Right atrium auricular region (tissue), 2 donors: ENCODE measurements at places on chromosomes 7 and 10. TPM values are rescaled to one million over a fixed set of nuclear protein-coding genes. Genes with fewer than 3 reads are reported as not detected.

GRCh38 chr7:2882111-2882510, 38.0 kb upstream of the GNA12 start:
- H3K4me1 ChIP-seq, result no peaks in the 10 kb centered on the region
- no peak overlapping the region for H3K27ac ChIP-seq
- H3K4me3 ChIP-seq, result no peak overlapping the region
- H3K36me3 ChIP-seq, result no peaks in the 10 kb centered on the region

DNA sequence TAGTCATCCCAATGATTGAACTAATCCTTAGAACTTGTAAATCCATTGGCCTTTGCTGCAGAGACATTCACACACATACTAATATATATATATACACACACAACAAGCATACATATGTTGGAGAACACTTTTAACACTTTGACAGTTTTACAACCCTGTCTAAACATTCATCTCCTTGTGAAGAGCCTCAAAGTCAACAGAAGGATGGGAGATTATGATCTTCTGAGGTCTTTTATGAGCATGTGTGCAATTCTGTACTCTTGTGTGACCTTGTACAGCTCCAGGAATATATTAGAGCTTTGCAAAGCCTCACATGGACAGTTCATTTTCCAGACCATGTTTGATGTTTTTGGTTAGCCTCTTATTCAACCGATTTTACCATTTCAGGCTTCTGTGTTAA, 589.0 kb downstream of the NXPH1 start:
- no peak overlapping the region for H3K27ac ChIP-seq
- H3K27me3 ChIP-seq, result no peaks in the 10 kb centered on the region
- H3K4me1 ChIP-seq, result no peaks in the 10 kb centered on the region
- no peak overlapping the region for H3K4me3 ChIP-seq
- DNase-seq, result no peak

DNA sequence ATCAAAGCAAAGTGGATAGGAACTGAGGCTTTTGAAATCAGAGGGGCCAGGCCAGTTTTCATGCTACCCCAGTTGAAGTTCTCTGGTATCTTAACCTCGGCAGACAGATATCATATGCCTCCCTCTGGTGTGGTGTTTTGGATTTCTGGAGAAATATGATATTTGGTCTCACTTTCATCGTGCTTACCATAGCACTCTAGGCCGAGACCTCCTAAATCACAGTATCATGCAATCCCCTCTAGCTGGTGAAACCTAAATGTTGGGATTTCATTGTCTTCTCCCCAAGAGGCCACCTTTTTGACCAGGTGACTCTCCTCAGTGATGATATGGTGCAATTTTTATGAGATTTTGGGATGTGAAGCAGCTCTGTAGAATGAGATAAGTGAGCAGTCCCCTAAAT, 183.5 kb downstream of the CREB5 start:
- DNase-seq, result no peak
- no peaks in the 10 kb centered on the region for H3K4me1 ChIP-seq
- no peaks in the 10 kb centered on the region for H3K27me3 ChIP-seq
- H3K4me3 ChIP-seq, result no peak overlapping the region
- no peaks in the 10 kb centered on the region for H3K36me3 ChIP-seq

- H3K27me3 ChIP-seq, result no peaks in the 10 kb centered on the region
- H3K27ac ChIP-seq, result no peak overlapping the region
- no peaks in the 10 kb centered on the region for H3K36me3 ChIP-seq
- no peaks in the 10 kb centered on the region for H3K4me1 ChIP-seq
- DNase-seq, result no peak
- H3K4me3 ChIP-seq, result no peak overlapping the region
These were observed 26.0 kb downstream of the LARP4B start for GRCh38 chr10:905503-905902.

DNA sequence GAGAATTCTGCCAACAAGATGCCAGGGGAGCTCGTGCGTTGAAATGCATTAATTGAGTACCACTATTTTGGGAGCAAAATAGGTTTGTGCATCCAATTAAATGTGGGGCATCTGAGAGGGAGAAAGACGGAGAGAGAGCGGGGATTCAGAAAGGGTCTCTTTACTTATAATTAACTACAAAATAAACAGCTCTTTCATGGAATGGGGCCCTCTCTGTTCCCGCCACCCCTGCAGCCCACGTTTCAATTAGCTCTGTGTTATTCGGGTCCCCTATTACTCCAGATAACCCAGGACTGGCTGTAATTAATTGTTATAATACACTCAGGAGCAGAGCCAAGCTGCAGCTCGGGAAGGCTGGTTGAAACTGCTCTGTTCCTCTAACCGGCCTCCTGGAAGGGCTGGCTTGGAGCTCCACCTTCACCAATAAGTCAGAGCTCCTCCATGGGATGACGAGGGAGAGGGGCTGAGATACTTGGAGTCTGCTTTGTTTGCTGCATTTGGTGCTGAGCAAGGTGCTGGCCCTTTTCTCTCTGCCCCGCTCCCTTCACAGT, 67.8 kb downstream of the CARD11 start:
- no peak overlapping the region for H3K4me3 ChIP-seq
- no peak overlapping the region for H3K27ac ChIP-seq
- no peaks in the 10 kb centered on the region for H3K4me1 ChIP-seq
- no peak for DNase-seq

- H3K4me1 ChIP-seq, result no peaks in the 10 kb centered on the region
- no peak overlapping the region for H3K27ac ChIP-seq
- DNase-seq, result no peak
These were observed 140.6 kb downstream of the PCDH15 start for GRCh38 chr10:54660397-54660796.

DNA sequence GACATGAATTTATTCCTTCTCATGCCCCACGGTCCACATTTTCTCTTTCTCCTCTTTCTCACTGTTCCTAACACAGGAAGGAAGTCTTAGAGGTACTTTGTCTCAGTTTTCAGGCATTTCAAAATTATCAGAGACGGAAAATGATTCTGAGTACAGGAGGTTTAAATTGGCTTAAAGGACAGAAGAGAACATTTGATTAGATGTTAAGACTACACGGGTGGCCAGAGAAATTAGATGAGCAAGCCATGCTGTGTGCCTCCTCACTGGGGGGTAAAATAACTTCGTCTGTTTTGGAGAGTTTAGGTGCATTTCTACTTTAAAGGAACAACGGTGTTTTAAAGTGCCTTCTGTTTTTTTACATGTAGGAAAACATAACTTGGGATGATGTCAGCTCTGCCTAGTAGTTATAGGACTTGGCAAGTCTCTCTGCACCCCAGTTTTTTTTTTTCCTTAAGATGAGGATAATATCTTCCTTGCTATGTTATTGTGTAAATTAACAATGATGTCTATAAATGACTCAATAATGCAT, 66.9 kb downstream of the MCMBP start:
- no peak overlapping the region for H3K4me3 ChIP-seq
- DNase-seq, result no peak
- H3K27ac ChIP-seq, result no peak overlapping the region
- no peaks in the 10 kb centered on the region for H3K4me1 ChIP-seq
- H3K36me3 ChIP-seq, result peaks cover 15% of the 10 kb centered on the region

GRCh38 chr7:8531991-8532515, 98.6 kb downstream of the NXPH1 start:
- no peaks in the 10 kb centered on the region for H3K36me3 ChIP-seq
- H3K27ac ChIP-seq, result no peak overlapping the region
- H3K27me3 ChIP-seq, result no peaks in the 10 kb centered on the region

- no peaks in the 10 kb centered on the region for H3K27me3 ChIP-seq
- H3K36me3 ChIP-seq, result no peaks in the 10 kb centered on the region
- H3K4me3 ChIP-seq, result no peak overlapping the region
- no peak overlapping the region for H3K27ac ChIP-seq
- DNase-seq, result no peak
These were observed 330.6 kb downstream of the CCSER2 start for GRCh38 chr10:84659027-84659426.

DNA sequence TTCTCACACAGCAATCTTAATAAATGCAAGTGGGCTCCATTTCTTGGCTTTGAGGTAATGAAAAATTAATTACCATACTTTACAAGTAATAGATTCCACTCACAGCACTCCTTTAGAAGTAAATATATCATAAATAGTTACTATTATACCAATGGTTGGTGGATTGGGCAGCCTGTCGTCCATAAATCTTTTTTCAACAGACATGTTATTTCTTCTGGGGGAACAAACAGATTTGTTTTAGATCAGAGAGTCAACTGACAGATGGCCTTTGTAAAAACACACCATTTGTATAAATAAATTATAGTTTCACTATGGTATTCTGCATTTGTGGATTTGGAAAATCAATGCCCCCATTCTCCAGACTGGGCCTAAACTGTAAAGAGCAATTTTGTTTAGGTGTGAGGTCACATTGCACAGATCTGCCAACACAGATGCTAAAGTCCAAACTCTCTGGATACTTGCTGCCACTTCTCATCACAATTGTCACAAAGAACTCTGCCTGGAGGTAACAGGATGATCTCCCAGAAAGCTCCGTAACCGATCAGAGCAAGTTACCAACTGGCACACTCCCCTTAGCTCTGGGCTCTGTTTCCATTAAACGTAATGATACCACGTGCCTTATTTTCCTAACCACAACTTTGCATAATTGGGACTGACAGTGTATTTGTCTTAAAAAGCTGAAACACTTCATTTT, 4.5 kb upstream of the MACROH2A2 start:
- no peaks in the 10 kb centered on the region for H3K36me3 ChIP-seq
- H3K4me3 ChIP-seq, result no peak overlapping the region
- H3K4me1 ChIP-seq, result peaks cover 10% of the 10 kb centered on the region
- H3K27me3 ChIP-seq, result no peaks in the 10 kb centered on the region

- no peak overlapping the region for H3K4me3 ChIP-seq
- H3K27me3 ChIP-seq, result no peaks in the 10 kb centered on the region
- peaks cover 30% of the 10 kb centered on the region for H3K4me1 ChIP-seq
- DNase-seq, result no peak
- H3K27ac ChIP-seq, result no peak overlapping the region
These were observed 176.1 kb downstream of the SH3PXD2A start for GRCh38 chr10:103679096-103679790.

DNA sequence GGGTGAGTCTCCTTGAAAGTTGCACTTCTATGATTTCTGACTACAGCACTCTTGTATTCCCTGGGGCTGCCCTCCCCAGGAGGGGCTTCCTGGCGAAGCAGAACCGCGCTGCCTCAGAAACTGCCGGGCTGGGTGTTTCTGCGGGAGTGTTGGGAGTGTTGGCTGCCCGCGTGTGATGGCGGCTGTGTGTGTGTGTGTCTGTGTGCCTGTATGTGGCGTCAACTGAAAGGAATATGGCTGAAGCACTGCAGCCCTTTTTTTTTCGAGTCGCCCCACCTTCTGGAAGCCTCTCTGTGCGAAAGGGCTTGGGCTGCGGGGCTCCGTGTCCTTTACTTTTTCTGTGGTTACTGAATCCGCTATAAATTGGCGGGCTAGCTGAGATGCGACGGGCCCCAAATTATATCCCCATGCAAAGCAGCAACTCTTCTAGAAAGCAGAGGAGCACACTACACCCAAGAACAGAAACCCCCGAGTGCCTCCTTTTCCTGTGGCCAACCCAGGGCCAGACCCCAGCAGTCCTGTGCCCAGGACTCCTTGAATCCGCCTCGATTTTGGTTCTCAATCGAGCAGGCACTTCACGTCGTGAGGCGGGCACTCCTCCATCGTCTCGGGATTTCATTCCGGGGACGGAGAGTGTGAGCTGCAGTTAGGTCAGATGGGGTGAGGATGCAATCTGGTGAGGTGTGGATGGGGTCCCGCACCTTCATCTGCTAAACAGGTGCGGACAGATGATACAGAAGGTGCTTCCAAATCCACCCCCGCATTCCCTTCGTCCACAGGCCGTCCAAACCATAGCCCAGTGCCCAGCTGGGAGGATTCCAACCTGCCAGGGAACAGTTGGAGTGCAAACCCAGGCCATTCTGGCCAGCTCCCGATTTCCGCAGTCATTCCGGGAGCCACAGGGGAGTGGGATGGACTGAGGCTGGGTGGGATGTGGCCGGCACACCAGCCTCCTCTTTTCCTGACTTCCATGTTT, 22.5 kb upstream of the ZNF273 start:
- no peak overlapping the region for H3K27ac ChIP-seq
- H3K27me3 ChIP-seq, result no peaks in the 10 kb centered on the region
- H3K4me1 ChIP-seq, result peaks cover 16% of the 10 kb centered on the region

DNA sequence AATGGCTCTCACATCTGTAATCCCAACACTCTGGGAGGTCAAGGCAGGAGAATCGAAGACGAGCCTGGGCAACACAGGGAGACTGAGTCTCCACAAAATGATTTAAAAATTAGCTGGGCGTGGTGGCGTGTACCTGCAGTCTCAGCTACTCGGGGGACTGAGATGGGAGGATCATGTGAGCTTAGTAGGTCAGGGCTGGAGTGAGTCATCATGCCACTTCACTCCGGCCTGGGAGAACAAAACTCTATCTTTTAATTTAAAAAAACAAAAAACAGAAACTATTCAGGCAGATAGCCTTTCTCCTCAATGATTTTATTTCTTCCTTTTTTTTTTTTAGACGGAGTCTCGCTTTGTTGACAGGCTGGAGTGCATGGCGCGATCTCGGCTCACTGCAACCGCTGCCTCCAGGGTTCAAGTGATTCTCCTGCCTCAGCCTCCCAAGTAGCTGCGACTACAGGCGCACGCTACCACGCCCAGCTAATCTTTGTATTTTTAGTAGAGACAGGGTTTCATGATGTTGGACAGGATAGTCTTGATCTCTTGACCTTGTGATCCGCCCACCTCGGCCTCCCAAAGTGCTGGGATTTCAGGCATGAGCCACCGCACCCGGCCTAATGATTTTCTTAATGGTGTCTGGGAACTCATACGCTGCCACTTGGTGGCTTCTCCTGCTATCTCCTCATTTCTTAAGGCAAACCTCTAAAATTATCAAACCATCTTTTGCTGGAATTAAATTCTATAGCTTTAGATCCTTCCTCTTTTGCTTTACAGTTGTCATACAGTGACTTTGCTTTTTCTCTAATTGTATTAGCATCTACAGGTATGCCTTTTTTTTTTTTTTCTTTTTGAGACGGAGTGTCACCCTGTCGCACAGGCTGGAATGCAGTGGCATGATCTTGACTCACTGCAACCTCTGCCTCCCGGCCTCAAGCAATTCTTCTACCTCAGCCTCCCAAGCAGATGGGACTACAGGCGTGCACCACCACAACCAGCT, 22.9 kb downstream of the SRPK2 start:
- H3K36me3 ChIP-seq, result no peaks in the 10 kb centered on the region
- H3K27ac ChIP-seq, result no peak overlapping the region
- no peak overlapping the region for H3K4me3 ChIP-seq
- no peaks in the 10 kb centered on the region for H3K27me3 ChIP-seq

- H3K27me3 ChIP-seq, result no peaks in the 10 kb centered on the region
- DNase-seq, result no peak
- H3K4me3 ChIP-seq, result no peak overlapping the region
- H3K4me1 ChIP-seq, result no peaks in the 10 kb centered on the region
- H3K36me3 ChIP-seq, result no peaks in the 10 kb centered on the region
These were observed 96.4 kb downstream of the MARCHF5 start for GRCh38 chr10:92387289-92387940.

The KAT6B gene
- total RNA-seq, result 43.5 TPM

The NUPR2 gene
- not detected for total RNA-seq

The VSTM2A gene
- not detected for total RNA-seq

The ACSL5 gene
- total RNA-seq, result 9.2 TPM

The HMX2 gene
- total RNA-seq, result not detected

The MMP21 gene
- total RNA-seq, result 0.67 TPM

The MRPL32 gene
- 53.1 TPM for total RNA-seq

The CDC14C gene
- not detected for total RNA-seq

The SFTPA2 gene
- not detected for total RNA-seq

The DNAJC12 gene
- total RNA-seq, result 2.6 TPM

The LRRD1 gene
- total RNA-seq, result 0.30 TPM

The CHRM2 gene
- 123 TPM for total RNA-seq
